ENCODE measurements at places on chromosomes 1 and 21. TPM values are rescaled to one million over a fixed set of nuclear protein-coding genes. Genes with fewer than 3 reads are reported as not detected.

- no peak for DNase-seq
These were observed 227.5 kb upstream of the LYPLAL1 start for GRCh38 chr1:218946147-218946546.

DNA sequence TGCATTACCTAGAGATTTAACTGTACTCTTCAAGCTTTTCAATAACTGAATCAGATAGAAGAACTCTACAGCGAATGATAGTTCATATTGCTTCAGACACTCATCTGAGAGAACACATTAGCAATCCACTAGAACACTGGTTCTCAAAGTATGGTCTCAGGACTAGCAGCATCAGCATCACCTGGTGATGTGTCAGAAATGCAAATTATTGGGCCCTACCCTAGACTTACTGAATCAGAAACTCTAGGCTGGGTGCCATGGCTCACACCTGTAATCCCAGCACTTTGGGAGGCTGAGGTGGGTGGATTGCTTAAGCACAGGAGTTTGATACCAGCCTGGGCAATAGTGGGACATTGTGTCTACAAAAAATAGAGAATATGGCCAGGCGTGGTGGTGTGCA lies 24.9 kb upstream of the GLIS1 start:
- no peak for DNase-seq

- no peak for DNase-seq
These were observed 5.4 kb downstream of the TUFT1 start for GRCh38 chr1:151545542-151545941.

GRCh38 chr1:87404296-87404695 lies 75.6 kb downstream of the LMO4 start:
- no peak for DNase-seq

GRCh38 chr1:186208405-186209129 lies 166.5 kb downstream of the TPR start:
- DNase-seq: no peak

GRCh38 chr1:183877053-183877720 lies 72.3 kb downstream of the RGL1 start:
- DNase-seq: no peak

Gene EFNA3
- 1.7 TPM for total RNA-seq

Gene PTGER3
- 5.4 TPM for total RNA-seq

Gene ROR1
- 7.3 TPM for total RNA-seq

GRCh38 chr1:73901738-73902137 lies 296.2 kb downstream of the LRRIQ3 start:
- DNase-seq: no peak

- DNase-seq: no peak
These were observed 123.7 kb upstream of the KIF26B start for GRCh38 chr1:245031041-245031440.

GRCh38 chr21:31395268-31395667 lies 51.2 kb upstream of the TIAM1 start:
- DNase-seq: no peak

DNA sequence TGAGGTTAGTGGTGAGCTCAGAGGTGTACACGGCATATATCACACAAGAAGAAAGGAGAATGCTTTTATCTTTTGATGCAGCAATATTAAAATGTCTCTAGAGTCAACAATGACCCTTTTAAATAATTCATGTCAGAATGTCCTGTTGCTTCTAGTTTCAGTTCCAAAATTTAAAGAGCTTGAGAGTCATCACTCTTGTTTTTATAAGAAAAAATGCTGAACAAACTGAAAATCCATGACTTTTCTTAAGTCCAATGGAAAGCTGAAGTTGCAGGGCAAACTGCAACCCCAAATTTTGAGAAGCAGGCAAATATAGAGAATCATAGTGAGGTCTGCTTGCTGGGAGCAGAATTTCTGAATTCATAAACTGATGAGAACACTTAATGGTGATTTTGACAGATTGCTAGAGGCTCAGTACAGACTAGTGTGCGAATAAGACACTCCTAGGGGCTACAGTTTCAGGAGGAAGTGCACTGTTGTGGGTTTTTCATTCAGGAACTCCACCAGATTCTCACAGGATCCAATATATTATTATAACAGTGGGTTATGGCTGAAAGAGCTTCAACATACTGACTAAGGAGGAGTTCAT lies 135.1 kb downstream of the CLIC6 start:
- DNase-seq: no peak

DNA sequence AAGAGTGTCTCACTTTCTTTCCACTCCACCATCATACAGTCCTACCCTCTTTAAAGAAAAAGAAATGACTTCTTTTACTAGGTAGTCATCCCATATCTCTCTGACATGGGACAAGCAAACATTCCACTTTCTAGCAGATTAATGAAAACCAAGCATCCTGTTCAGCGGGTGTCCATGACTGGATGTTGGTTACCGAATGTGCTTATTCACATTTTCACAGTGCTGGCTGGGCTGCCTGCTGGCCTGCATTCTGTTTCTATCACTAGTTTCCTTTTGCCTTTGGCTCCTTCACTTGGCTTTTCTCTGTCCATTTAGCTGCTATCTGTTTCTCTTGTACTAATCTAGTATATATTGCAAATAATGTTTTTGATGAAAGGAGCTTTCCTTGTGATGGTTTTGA lies 598.4 kb downstream of the RWDD3 start:
- DNase-seq: no peak

- DNase-seq: no peak
These were observed 70.9 kb upstream of the FAM78B start for GRCh38 chr1:166237675-166238074.

DNA sequence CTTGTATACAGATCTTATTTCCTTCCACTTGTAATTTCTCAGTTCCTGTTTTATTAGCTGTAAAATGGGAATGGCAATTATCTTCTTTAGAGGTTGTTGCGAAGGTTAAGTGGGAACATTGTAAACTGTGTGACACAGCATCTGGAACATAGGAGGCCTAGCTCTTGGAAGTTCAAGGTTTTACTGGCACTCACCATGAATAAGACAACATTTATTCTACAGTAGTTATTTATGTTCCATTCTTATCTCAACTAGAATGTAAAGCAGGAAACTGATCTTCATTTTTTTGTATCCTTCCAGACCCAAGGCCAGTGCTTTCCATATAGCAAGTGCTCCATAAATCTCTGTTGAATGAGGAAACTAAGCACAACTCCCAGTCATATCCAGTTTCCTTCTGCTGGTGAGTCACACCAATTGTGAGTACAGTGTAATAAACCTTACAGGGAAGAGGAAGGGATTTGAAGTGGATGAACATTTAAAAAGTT lies 1.4 kb downstream of the BCL10 start:
- DNase-seq: no peak

DNA sequence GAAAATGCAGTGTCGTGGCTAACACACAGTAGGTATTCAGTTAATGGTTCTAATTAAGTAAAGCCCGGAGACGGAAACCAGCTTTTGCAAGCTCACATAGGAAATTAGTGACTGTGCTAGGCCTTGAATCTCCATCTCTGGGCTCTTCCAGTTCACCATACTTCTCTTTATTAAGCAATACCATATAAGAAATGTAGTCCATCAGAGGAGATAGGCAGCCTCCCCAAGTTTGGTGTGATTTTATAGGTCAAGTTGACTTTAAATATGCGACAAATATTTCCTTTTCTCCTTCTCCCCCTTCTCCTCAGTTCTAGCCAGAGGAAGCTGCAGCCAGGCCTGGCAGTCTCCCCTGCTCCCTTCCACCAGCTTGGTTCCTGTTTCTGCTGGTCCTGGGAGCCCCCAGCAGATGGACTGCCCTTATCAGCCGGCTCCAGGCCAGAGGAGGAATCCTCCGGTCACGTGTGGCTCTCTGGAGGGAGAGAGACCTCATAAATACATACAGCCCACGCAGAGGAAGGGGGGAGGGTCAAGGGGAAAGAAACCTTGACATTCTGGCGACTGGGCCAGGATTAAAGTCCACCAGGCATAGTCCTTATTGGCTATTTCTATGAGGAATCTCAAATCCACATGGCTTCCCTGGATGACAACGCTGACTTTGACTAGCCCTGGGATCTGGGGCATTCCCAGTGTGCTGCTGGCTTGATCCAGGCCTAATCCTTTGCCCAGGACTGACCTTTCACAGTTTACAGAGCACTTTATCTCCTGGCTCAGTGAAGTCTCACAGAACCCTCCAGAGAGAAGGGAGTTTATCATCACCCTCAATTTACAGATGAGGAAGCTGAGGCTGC lies 115.1 kb upstream of the JUN start:
- DNase-seq: peak; percentile 90

DNA sequence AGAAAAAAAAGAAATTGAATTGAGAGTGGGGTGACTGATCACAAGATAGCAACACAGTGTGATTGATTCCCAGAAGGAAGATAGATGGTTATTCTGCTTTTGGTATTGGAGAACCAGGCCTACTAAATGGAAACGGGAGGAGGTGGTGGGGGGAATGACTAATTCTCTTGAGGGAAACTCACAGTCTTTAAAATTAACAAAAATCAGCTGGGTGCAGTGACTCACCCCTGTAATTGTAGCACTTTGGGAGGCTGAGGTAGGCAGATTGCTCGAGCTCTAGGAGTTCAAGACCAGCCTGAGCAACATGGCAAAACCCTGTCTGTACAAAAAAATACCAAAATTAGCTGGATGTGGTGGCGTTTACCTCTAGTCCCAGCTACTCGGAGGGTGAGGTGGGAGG lies 134.6 kb upstream of the PDE4B start:
- DNase-seq: no peak

GRCh38 chr1:160665330-160666078 lies 18.7 kb upstream of the SLAMF1 start:
- peak; percentile 91 for DNase-seq

DNA sequence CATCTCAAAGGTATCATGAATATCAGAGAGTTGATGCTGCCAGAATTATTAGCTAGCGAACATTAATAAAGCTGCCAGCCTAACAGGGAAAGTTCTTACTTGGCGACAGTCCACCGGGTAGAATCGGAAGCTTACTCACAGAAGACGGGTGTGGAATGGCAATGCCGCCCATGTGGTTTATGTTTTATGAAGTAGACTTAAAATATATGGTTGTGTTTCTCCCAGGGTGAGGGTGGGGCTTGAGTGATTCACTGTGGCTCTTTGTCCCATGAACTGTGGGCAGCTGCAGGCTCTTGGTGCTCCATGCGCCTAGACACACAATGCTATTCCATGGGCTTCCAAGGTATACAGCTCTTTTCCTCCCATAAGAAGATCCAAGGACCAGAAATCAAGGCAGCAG lies 162.7 kb downstream of the PIGK start:
- DNase-seq: peak; percentile 80

Gene KRTAP25-1
- not detected for total RNA-seq

- DNase-seq: peak; percentile 68
These were observed 375.7 kb downstream of the NPHP4 start for GRCh38 chr1:5616366-5617178.

Gene S100A3
- 2.1 TPM for total RNA-seq

Gene STIL
- total RNA-seq: 0.99 TPM

All from esophagus muscularis mucosa (tissue), 4 donors.